Stimulated activated CD4-positive, alpha-beta T cell treated with anti-CD3 and anti-CD28 coated beads, Interleukin-12 subunit alpha, Interleukin-12 subunit beta, amount 100 ng/mL, for 4 hours (primary cell): ENCODE measurements at places on chromosomes 16 and 17.

- no peak for DNase-seq
These were observed 224.2 kb downstream of the C16orf78 start for GRCh38 chr16:49597796-49598195.

DNA sequence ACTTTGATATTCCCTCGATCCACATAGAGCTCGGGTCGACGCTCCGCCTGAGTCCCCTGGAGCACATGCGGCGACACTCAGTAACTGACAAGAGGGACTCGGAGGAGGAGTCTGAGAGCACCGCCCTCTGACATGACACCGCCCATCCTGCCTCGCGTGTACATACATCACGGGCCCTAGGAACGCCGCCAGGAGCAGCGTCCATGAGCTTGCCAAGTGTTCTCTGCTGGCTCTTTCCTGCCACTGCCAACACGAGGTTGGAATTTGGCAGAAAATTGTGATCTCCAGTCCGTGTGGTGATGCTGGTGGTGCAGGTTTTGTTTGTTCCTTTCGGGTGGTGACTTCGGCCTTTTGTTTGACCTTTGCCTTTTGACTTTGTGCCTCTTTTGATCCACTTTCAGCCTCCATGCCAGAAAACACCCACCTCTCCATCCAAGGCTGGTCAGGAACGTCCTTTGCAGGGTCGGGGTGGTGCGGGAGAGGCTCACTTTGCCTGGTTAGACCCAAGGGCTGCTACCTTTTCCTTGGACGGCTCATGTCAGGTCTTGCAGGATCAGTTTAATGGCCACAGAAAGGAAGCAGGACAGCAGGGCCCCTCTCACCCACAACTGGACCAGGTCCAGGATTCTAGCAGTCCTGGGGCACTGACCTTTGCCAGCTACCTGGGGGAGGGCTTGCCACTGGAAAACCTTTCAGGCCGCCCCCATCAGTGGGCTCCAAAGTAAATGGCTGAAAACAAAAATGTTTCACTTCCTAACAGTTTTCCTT lies 27.6 kb downstream of the ELAC2 start:
- DNase-seq = no peak

- DNase-seq = no peak
These were observed 1.1 kb upstream of the WBP2 start for GRCh38 chr17:75856062-75856756.

GRCh38 chr17:34254146-34254545 lies 939 bp upstream of the CCL2 start:
- no peak for DNase-seq

DNA sequence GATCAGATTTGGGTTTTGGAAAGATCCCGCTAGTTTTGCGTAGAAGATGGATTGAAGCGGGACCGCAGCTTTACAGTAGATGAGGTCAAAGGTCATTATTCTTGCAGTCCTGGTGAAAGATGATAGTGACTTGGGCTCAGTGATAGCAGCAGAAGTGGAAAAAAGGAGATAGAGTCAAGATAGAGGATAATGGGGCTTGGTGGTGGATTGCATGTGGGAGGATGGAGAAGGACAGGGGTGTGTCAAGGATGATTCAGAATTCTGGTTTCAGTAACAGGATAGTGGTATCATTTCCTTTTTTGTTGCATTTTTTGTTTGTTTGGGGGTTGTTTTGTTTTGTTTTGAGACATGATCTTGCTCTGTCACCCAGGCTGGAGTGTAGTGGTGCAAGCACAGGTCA lies 28.7 kb downstream of the CHD9NB start:
- no peak for DNase-seq

DNA sequence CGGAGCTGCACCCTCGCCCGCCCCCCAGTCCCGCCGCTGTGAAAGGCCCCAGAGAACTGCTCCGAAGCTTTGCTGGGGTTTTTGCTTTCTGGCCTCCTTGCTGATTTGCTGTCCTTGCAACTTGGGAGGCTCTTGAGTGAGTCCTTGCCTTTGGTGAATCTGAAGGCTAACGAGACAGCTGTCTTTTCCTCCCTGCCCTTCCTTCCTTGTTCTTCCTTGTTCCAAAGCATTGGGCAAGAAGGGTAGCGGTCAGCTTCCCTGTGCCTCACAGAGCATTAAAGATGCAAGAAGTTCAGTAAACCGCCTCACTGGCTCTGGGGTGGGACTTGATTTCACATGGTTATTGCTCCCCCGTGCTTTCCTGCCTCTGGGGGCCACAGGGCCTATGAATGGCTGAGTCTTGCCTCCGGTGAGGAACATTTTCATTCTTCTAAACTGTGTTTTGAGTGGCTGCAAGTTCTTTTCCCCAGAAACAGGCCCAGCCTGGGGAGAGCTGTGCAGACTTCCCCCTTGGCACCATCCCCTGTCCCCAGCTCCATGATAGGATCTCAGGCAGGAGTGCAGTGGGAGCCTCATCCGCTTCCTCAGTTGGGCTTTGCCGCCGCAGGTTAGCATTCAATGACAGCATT lies 1.4 kb downstream of the YPEL2 start:
- DNase-seq = no peak

DNA sequence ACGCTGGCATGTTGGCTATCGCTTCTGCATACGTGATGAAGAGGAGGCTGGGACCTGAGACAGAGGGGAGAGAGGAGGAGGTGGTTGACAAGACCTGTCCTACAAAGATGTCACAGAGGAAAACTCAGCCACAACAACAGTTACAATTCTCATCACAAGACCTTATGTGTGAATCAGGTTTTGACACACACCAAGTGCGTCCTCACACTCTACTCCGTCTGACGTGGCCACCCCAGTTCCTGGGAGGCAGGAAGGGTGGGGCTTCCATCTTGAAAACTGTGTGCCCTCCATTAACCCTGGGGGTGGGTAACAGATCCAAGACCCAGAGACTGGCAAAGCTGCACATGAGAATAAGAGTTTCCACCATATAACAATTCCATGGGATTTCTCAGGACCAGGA lies 24.1 kb downstream of the SLC6A4 start:
- DNase-seq = no peak

DNA sequence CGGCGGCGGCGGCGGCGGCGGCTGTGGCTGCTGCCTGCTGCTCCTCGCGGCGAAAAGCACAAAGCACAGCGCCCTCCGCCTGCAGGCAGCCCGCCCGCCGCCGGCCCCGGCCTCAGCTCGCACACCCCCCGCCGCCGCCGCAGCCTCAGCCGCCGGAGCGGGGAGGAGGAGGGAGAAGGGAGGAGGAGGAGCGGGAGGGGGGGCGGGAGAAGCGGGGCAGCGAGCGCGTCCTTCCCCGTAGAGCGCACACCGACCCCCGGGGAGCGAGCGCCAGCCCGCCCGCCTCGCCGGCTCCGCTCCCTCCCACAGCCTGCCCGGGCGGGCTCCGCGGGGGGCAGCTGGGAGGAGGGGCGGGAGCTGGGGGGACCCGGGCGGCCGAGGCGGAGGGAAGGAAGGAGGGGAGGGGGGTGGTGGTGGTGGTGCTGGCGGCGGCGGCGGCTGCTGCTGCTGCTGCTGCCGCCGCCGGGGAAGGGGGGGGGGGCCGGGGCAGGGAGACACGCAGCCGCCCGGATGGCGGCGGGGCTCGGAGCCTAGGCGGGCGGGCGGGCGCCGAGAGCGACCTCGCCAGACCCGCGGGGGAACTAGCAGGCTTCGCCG lies at the start of gene UBTF:
TSS of gene UBTF (minus strand) at position 60 of the 597 bp plus-strand sequence. CDS start 1,446 bp downstream, outside the sequence.
- DNase-seq = peak; percentile 65

DNA sequence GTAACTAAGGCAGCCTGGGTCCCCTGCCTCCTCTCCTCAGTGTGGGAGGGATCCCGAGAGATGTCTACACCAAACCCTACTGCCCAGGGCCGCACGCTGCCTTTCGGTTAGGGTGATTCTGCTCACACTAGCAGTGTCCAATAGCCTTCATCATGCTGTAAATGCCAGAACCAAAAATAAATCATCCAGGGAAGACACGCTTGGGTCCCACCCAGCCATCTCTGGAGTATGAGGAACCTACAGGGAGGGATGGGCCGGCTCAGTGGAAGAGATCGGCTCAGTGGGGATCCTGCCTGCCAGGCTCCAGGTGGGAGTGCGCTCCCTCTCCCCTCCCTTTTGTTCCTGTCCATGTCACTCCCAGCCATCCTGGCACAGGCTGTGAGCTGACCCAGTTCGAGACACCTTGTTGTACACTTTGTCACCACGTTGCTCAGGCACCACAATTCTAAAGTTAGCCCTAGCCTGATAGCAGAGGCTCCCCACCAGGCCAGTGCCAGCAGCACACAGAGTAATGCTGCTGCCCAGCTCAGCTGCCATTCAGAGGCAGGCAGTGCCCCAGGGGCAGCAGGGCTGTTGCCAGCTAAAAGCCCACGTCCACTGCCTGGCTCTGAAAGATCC lies 24.5 kb downstream of the PEMT start:
- no peak for DNase-seq

GRCh38 chr17:69539781-69540319 lies 125.4 kb downstream of the MAP2K6 start:
- no peak for DNase-seq

DNA sequence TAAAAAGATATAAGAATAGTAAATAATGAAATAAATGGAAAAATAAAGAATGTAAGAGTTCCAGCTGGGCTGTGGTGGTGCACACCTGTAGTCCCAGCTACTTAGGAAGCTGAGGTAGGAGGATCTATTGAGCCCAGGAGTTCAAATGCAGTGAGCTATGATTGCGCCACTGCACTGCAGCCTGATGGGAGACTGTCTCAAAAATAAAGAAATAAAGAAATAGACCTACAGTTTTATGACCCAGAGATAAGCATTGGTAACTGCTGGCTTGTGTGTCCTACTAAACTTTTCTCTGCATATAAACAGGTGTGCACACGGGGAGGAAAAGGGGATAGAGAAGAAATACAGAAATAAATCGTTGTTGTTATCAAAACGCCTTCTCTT lies 7.8 kb upstream of the PDP2 start:
- no peak for DNase-seq

DNA sequence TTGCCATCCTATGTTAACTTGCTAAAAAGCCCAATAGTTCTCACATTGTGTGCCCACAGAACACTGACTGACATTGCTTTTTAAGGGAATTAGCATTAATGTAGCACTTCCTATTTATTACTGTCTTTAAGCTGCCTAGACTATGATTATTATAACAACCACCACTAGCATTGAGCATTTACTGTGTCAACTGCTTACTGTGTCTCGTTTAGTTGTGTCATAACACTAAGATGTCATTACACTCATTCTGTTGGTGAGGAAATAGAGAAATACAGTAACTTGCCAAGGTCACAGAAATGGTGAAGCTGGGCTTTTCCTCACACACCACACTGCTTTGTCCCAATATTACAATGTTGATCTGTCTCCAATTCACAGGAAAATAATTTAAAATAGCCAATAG lies 30.2 kb downstream of the TRIM25 start:
- DNase-seq = no peak

DNA sequence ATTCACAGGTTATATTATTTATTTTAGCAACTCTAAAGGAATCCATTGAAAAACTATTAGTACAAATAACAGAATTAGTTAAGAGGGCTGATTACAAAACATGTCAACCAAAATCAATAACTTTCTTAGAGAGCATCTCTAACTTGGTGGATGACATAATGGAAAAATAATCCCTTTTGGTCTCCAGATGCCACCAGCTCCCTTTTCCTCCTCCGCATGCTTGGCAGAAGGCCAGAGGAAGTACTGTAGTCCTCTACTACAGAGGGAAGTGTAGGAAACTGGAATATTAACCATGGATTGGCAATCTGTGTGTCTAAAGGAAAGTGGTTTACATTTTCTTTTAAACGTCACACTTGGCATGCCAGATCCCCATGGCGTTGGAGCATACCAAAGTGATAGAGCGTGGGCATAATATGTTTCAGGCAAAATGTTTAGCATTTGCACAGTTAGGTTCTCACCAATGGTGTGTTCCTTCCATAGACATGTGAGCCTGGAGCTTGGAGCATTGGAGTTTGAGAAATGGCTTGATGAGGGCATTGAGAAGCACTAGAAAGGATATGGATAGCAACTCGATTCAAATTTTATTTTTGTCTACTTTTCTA lies 106.3 kb downstream of the PRKCB start:
- no peak for DNase-seq

- DNase-seq = no peak
These were observed 269.1 kb upstream of the HSBP1 start for GRCh38 chr16:83538707-83539106.

- DNase-seq = peak; percentile 55
These were observed 11.1 kb downstream of the TSPOAP1 start for GRCh38 chr17:58317421-58318064.

DNA sequence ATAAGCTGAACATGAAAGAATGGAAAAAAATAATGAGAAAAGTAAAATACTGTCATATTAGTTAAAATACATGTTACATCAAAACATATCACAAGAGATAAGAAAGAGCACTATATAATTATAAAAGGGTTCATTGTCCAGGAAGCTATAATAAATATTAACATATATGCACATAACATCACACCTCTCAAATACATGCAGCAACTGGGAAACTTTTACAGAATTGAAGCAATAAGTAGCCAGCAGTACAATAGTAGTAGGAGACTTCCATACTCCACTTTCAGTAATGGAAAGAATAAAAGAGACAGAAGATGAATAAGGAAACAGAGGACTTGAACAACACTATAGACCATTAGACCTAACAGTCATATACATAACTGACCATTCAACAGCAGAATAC lies 90.4 kb downstream of the AHSP start:
- DNase-seq = no peak

GRCh38 chr17:4319221-4319620 lies 47.3 kb downstream of the UBE2G1 start:
- no peak for DNase-seq

DNA sequence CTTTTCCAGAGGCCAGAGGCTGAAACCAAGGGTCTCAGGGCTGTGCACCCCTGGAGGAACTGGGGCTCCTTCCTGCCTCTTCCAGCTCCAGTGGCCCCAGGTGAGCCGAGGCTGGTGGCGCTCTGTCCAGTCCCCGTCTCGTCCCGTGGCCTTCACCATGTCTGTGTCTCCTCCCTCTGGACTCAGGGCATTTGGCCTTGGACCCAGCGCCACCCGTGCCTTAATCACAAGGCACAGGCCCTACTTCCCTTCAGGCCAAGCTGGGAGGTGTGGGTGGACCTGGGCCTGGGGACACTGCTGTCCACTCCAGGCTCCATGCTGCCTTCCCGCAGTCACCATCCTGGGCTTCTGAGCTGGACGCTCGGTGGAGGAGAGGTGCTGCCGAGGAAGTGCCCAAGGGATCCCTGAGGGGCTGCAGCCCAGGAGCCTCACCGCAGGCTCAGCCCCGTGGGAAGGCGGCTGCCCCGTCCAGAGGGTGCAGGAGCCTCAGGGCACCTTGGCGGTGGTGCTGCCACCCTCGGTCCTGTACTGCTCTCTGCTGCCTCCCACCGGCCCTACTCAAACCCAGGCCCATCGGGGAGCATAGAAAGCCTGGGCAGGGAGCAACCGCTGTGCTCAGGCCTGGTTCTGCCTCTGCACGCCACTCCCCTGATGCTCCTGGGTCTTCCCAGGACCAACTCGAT lies 9.6 kb upstream of the APRT start:
- DNase-seq = no peak
